ENCODE measurements at places on chromosomes 4 and X.

DNA sequence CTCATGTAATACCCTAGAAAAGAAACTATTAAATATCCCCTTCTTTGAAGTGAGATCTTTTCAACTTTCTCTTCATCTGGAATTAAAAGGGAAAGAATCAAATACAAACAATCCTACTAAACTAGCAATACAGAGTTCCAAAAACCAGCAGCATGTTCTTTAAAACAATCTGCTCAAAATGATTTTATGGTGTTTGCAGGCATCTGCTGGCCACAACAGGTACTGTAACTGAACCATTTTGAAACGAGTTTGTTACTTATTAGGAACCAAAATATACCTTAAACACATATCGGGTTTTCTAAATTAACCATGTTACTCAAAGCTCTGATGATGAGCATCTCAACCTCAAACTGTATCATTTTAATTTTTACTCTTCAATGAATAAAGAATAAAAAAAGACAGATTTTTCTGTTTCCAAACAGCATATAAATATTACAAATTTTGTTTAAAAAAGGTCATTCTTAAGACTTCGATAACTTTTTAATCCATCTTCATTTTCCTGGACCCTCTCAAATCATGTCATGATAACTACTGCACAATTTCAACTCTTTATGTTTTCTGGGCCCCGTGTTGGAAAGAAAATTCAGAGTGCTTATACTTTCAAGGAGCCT, 56.5 kb downstream of the ARAP2 start:
- peak; percentile 32 for DNase-seq

DNA sequence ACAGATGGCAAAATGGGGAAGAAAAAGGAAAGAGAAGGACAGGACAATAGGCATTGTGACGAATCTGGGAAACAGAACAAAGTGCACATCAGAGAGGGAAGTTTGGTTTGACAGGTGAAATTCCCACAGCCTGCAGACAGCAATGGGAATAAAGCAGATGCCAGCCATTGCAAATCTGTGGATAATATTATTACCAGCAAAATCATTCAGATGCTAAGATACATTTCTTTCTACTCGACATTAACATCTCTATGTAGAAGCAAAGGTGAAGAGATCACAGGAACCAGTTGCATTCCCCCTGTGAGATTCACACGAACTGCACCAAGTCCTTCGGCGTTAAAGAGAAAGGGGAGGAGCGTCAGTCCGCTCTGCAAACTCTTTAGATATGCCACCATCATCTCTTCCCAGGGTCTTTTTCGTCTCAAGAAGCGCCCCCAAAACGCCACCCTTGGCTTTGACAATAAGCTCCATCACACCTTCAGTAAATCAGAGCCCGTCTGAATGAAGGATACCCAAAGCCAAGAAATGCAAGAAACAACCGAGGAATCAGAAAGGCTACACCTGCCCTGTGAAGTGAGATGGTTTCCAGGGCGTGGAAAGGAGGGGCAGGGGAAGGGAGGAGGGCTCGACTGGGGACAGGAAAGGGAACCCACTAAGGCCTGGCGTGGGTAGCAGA, 1.9 kb downstream of the NEUROG2 start:
- DNase-seq: no peak

DNA sequence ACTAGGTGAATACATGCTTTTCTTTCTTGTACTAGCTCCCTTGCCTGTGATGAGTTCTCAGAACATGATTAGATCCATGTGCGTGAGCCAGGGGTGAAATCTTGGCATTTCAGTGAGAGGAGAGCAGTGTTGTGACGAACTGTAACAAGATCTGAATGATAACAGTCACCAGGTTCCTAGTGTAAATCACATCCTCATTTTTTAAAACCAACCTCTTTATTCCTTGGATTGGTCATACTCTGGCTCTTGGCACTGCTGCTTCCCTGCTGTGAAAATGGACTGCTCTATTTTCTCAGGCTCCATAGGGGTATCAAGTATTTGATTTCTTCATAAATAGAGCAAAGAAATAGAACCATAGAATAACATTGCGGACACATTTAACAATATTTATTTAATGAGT, 206.3 kb downstream of the SLC4A4 start:
- no peak for DNase-seq

GRCh38 chr4:150032541-150032940, 45.7 kb upstream of the DCLK2 start:
- DNase-seq: no peak

GRCh38 chr4:8113611-8114377, 44.8 kb downstream of the ABLIM2 start:
- no peak for DNase-seq

- DNase-seq: no peak
Observed at GRCh38 chrX:115591420-115591819, 30.4 kb downstream of the PLS3 start.

GRCh38 chr4:177175473-177175872, 134.2 kb upstream of the NEIL3 start:
- DNase-seq: no peak

GRCh38 chr4:138398322-138398721, 156.2 kb upstream of the SLC7A11 start:
- DNase-seq: no peak

Measured in SK-N-DZ (cell line).